ENCODE measurements at places on chromosomes 1 and 21. TPM values are rescaled to one million over a fixed set of nuclear protein-coding genes. Genes with fewer than 3 reads are reported as not detected.

HSPB7 gene
- total RNA-seq, result not detected

ALPL gene
- total RNA-seq, result 175 TPM

ARTN gene
- total RNA-seq, result 23.3 TPM

TFAP2E gene
- 0.61 TPM for total RNA-seq

HTR6 gene
- 0.69 TPM for total RNA-seq

ASCL5 gene
- 0.41 TPM for total RNA-seq

ODF2L gene
- total RNA-seq, result 30.8 TPM

ITLN2 gene
- total RNA-seq, result 4.7 TPM

DNAI4 gene
- 4.0 TPM for total RNA-seq

IFI16 gene
- 1.1 TPM for total RNA-seq

KCNJ9 gene
- 0.08 TPM for total RNA-seq

C2CD4D gene
- total RNA-seq, result 0.71 TPM

HTR1D gene
- total RNA-seq, result 11.5 TPM

RORC gene
- 0.52 TPM for total RNA-seq

OXCT2 gene
- 2.9 TPM for total RNA-seq

FALEC gene
- total RNA-seq, result not detected

DCDC2B gene
- total RNA-seq, result not detected

ADORA3 gene
- total RNA-seq, result not detected

RXRG gene
- total RNA-seq, result not detected

PDZK1 gene
- total RNA-seq, result not detected

IL20 gene
- total RNA-seq, result not detected

KIF14 gene
- total RNA-seq, result 22.5 TPM

ECM1 gene
- 0.73 TPM for total RNA-seq

IL12RB2 gene
- 1.4 TPM for total RNA-seq

SLC9C2 gene
- total RNA-seq, result not detected

TGFB2 gene
- 0.84 TPM for total RNA-seq

SLC37A1 gene
- 23.7 TPM for total RNA-seq

LENEP gene
- 1.3 TPM for total RNA-seq

NTRK1 gene
- total RNA-seq, result 0.24 TPM

DCAF6 gene
- total RNA-seq, result 16.5 TPM

KRTAP19-3 gene
- total RNA-seq, result not detected

VASH2 gene
- total RNA-seq, result 184 TPM

OR2T35 gene
- not detected for total RNA-seq

TCHH gene
- 0.07 TPM for total RNA-seq

ARHGAP29 gene
- 2.9 TPM for total RNA-seq

KCNQ4 gene
- total RNA-seq, result 3.5 TPM

LCK gene
- total RNA-seq, result 75.3 TPM

GART gene
- 231 TPM for total RNA-seq

CRB1 gene
- total RNA-seq, result 0.19 TPM

TTC22 gene
- 1.1 TPM for total RNA-seq

C1orf210 gene
- 12.0 TPM for total RNA-seq

TDRD10 gene
- total RNA-seq, result 0.15 TPM

ASPM gene
- total RNA-seq, result 50.3 TPM

Measured in H1 (cell line).